Astrocyte of the spinal cord (primary cell): ENCODE measurements at places on chromosomes 5 and 9.

GRCh38 chr9:69001921-69002320 lies 12.0 kb downstream of the PRKACG start:
- DNase-seq: no peak

- peak; percentile 27 for DNase-seq
These were observed 458.4 kb downstream of the KDM4C start for GRCh38 chr9:7216004-7216841.

GRCh38 chr5:137778772-137779564 lies 24.8 kb upstream of the HNRNPA0 start:
- peak; percentile 50 for DNase-seq

DNA sequence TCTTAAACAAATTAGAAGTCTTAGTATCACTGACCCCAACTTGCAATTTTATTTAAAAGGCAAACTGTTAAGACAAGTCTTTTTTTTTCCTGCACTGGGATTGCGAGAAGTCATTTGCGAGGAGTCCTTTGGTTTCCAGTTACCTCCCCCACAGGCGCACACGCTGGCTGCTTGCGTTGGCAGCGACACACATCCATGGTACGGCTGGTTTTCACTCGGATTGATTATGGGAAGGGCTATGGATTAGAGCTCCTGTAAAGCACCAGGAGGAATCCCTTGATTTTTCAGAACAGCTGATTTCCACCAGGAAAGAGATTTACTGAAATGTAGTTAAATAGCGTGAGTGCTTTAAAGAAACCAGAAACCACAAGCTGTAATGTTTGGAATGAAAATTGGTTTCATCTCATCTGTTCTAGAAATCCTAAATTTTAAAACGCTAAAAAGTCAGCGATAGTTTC lies 737 bp downstream of the SLC1A3 start:
- DNase-seq: peak; percentile 73

- no peak for DNase-seq
These were observed 170.5 kb downstream of the GABRB2 start for GRCh38 chr5:161376034-161376433.

DNA sequence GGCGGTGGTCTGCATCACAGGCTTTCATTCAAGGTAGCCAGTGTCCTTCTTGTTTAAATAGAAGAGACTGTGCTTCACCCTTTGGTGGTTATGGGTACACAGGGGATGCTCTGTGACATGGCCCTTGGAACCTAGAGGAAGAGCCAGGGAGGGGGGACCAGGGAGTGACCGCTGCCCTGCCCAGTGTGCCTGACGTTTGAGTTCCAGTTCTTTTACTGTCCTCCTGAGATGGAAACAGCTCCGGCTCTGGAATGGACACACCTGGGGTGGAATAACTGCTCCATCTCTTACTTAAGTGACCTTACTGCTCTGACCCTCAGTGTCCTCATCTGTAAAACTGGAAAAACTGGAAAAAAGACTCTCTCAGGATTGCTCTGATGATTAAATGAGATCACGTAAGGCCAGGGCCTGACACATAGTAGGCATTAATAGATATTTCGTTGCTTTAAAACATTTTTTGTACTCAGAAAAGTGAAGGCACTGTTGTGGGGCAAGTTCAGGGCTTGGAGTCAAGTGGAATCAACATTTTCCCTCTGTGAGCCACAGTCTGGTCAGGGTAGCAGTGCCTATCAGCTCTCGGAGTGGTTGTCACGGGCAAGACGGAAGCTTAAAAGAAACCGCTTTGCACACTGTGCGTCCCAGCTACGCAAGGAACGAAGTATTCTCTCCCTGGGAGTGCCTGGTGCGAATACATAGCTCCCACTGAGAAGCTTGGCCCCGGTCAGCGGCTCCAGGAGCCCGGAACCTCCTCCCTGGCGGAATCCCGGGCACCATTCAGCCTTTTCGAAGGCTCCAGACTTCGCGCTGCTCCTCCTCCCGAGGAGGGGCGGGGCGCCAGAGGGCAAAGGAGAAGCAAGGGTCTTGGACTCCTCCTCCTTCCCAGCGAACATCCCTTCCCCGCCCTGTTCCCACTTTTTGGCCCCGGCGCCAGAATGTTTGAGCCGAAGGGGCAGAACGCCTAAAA lies 5.8 kb downstream of the POU4F3 start:
- DNase-seq: no peak

DNA sequence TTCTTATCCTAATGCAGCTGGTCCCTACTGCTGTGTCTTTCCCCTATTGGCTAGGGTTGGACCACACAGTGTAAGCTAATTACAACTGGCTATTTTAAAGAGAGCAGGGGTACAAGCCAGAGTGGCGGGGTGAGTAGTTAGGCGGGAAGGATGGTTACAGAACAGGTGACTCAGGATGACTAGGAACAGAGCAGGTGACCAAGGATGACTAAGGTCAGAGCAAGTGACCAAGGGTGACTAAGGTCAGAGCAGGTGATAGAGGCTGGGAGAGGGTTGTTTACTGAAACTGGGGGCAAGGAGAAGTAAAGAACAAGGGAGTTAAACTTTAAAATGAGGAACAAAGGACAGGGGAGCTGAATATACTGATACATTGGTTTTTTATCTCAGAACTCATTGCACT lies 125.4 kb downstream of the PTTG1 start:
- no peak for DNase-seq

DNA sequence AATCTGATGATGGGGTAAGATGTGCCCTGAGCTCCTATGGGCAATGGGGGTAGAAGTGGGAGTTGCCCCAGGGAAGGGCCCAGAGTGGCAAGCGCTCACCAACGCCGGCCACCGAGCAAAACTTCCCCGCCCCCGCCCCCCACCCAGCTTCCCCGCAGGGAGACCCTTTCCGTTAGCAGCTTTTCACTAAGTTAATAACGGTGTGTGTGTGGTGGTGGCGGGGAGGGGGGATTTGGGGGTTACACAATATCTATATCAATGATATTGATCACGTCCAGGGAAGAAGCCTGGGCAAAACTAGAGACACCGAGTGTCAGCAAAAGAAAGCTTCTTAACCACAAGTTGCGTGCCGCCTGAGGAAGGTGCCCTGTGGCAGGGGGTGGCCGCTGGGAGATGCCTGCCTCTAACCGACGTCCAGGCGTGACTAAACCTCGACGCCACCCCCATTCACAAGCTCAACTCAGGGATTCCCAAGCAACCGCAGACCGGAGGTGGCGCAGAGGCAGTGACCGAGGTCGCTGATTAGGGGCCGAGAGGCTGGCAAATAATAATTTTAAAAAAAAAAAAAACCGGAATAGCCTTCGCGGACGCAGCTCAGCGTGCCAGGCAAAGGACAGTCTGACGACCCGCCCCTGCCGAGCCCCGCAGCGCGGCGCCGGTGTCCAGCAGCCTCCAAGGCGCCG lies 222.6 kb downstream of the MEF2C start:
- peak; percentile 89 for DNase-seq

DNA sequence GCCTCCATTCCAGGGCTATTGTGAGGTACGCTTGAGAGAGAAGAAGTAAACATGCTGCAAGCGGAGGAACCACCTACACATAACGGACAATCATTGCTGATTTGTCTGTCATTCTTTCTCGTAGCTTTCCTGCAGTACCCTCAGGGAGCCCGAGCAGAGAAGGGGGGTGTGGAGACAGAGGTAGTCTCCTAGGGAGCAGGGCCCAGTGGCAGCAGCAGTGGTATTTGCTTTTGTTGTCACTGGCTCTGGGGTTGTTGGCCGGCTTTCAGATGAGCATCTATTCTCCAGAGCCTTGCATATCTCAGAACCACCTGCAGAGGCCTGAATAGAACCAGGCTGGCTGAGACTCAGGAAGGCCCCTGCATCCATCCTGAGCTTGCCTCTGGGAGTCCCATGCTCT lies 19.9 kb downstream of the ENHO start:
- DNase-seq: no peak

DNA sequence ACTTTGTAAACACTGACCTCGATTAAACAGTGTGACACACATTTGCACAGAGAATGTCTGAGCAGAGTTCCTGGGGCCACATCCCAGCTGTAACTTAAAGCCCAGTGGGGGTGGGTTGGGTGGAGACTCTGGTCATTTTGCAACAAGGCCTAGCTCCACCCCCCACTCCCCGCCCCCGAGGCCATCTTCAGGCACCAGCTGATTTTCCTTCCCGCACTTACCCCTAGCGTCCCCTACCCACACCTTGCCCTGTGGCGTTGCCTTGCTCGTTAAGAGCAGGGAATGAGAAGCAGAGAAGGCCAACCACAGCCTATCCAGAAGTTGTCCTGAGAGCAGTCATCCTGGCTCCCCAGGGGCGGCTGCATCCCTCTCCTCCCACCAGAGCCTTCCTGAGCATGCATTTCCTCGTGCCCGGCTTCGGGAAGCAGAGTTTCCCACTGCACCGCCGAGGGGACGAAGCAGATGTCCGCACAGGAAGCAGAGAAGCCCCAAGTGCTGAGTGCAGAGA lies 101.7 kb upstream of the SARDH start:
- DNase-seq: no peak

DNA sequence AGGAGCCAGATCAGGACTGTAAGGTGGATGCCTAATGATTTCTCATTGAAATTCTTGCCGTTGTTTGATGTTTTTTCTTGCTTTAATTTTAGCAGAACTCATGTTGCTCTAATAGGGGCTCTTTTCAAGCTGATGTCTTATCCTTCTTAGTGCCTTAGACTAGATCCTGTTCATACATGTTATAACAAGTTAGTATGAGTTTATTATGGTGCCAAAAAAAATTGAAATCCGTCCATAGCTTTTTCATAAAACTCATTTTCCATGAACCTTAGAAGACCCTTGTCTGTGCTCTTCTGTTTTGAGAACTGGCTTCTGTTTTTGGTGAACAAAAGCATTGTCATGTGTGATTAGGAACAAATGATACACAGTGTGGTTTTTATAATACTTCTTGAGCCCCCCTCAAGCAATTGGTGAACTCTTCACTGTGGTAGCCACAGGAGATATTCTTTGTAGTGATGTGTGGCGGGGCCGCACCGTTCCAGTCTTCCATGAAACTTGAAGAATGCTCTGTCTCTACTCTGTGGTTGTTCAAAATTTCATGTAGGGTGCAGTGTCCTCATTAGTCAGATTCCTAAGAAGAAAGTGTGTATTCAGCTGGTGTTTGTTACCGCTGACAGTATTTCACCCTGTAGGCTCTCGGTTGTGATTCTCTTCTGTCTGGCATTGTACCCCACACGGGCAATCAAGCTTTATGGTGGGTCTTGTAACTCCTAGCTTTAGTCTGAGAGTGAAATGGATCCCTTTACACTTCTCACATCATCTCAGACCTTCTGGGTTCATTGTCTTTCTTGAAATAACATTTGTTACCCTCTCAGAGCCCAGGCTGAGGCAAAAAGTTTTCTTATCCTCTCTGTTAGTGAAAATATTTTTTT lies 10.7 kb downstream of the OTULIN start:
- peak; percentile 48 for DNase-seq

GRCh38 chr5:168114444-168115017 lies 176.9 kb upstream of the WWC1 start:
- DNase-seq: peak; percentile 36

- no peak for DNase-seq
These were observed 76.4 kb downstream of the NTNG2 start for GRCh38 chr9:132238026-132238972.

GRCh38 chr9:105244734-105245028 lies 230 bp downstream of the SLC44A1 start:
- no peak for DNase-seq

GRCh38 chr5:103003872-103004271 lies 116.1 kb downstream of the GIN1 start:
- no peak for DNase-seq

DNA sequence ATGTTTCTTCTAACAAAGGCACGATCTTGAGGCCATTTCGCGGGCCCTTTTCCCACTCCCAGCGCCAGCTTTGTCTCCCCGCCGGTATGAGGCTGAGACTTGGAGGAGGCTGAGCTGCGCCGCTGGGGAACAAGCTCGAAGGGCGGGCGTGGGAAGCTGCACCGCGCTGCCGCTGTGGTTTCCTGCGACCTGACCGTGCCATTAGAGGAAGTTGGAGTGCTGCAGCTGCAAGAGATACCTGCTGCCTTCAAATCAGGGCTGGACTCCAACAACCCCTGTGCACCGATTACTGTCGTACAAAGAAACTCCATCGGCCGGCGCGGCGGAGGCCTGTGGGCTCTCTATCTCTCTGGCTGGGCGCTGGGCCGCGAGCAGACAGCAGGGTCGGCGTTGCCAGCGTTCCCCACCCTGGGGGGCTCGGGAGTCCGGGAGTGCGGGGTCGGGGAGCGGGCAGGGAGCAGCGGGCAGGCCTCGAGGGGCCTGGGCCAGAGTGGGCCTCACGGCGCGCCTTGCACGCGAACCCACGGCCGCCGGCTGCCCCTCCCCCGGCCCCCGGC lies 1.3 kb upstream of the ERBIN start:
- peak; percentile 81 for DNase-seq

DNA sequence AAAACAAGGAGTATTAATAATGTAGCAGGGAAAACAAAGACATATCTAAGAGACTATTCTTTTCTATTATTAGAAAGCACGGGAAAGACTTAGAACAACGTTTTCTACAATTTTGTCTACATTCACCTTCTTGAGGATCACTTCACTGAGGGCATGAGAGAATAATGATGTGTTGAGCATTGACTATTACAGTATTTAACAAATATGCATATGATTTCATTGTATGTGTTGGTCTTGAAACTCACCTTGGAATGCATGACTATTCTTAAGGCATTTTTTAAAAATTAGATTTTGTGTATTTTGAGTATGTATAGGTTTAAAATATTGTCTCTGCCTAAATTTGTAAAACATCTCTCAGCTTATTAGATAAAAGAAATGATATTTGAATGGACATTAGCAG lies 1.2 kb downstream of the FSD1L start:
- DNase-seq: peak; percentile 34

- DNase-seq: no peak
These were observed 18.7 kb downstream of the INIP start for GRCh38 chr9:112699230-112699629.

DNA sequence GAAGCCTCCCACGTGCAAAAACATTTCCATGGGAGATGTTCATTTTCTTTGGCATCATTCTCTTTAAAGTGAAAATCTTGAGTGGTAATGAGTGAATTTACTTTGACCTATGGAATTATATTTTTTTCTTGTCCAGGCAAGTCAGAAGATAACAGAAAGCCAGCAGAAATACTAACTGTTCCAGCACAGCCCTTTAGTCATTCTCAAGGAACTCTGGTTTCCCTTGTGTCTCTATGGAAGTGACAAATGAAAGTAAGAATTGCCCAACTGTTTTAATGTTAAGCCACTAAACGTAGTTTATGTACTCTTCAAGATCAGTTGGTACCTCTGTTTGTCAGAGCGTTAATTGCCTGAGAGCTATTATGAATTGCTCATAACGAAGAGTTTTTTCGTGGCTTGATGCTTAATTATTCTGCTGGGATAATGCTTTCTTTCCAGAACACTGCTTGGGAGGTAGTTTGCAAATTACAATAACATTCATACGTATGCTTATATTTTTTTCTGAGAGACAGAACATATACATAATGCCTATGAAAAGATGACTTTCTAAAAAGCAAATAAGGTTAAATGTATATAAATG lies 84.5 kb upstream of the CER1 start:
- peak; percentile 10 for DNase-seq

DNA sequence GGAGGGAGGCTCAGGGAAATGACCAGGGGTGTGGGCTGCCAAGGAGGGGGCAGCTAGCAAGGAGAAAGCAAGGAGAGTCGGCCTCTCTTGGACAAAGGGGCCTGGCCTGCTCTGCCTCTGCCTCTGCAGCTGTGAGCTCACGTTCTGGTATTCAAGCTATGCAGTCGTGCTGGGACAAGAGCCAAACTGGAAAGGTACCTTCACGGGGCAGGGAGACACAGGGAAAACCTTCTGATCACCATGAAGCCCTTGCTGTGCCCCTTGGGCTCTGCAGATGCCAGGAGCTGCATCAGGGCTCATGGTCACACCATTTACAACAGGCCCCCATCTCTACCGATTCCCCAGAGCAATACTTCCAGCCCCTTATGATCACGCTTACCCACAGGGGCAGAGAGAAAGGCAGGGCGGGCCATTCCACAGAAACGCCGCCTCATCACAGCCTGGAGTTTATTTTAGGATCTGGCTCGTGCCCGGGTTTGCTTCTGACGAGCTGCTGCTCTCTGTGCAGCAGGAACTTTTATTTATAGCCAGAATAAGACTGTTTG lies 63.2 kb downstream of the PRRT1B start:
- peak; percentile 85 for DNase-seq
